NCI-H226 (cell line): ENCODE measurements at places on chromosomes 16 and 17.

DNA sequence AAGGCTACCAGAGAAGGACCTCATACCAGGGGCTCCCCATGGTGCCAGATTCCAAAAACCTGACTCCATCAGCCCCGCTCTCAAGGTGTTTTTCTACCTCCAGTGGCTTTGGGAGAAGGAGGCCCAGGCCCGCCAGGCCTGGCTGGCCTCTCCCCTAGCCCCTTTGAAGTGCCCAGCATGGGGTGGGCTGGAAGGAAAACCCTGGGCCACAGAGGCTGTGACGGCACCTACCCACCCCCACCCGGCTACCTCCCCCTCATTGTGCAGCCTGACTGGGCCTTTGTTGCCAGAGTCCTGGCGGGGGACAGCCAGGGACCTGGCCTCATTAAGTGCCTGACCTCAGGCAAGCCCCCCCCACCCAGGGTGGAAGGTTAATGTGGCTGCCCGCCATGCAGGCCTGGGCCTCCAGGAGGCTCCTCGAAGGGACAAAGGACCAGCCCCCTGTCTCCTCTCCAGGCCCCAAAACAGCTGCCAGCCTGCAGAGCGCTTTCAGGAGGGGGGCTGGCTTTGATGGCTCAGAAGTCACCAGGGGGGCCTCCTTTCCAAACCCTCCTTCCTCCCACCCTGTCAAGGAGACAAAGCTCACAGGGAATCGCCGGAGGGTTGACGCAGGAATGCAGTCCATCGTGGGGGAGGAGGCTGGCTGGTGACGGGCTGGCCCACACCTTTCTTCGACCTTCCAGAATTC is 159.4 kb downstream of the ZNF423 start:
- no peak for DNase-seq

DNA sequence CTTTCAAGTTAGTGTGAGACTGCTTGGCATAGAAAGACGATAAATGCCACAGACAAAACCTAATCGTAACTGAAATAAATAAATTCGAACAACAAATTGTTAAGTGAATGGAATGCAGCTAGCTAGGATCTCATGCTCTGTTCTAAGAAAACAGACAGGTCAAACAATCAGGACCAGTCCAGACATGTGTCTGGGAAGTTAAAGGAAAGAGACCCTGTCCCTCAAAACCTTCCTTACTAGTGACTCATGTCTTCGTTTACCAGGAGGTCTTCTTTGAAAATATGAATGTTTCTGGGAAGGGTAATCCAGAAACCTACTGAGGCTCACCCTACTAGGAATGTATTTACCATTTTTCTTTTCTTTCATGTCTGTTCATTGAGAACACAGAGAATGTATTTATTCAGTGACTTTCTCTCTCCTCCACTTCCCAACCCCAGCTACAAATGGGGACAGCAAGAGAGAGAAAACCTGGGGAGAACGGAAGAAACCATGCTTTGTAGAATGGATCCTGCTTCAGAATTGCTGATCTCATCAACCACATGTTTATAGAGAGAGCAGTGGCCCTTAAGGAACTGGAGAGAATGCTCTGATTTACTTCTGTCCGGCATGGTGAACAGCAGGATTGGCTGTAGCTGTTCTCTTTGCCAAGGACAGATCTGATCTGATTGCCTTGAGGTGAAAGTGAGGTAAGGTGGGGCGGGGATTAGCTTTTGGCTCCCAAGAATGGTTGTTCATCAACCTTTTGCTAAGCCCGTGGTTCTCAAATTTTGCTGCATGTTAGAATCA is 39.4 kb upstream of the DHX8 start:
- DNase-seq: no peak

DNA sequence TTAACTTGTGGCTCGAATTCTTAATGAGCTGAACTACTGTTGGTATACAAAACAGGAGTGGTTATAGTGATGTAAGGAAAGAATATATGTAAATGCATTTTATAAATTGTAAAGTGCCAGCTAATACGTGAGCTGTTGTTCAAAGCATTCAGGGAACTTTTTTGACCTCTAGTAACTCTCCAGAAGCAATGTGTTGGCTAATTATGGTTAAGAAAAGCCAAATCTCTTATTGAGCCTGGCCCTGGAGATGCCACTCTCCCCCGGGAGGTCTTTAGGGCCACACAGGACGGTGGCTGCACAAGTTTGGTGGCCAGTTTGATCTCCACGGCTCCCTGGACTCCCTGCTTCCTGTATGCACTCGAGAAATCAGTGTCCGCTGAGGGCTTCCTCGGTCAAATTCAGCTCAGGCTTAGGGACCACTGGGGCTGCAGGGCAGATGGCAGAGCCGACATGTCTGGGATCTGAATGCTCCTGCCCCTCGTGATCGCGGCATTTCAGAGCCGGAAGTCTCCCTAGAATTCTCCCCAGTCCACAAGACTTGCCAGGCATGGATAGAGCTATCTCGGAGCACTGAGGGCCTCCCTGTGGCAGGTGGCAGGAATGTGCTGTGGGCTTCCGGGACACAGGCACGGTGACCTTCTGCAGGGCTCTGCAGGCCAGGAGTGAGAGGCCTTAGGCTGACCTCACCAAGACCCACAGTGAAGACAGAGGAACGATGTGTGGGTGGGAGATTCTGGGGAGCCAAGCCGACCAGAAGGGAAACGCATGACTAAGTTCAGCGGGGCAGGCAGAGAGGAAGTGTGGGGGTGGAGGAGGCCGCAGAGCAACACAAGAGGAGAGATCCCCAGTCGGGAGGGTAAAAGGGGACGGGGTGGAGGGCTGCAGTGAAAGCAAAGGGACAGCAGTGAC is 18.6 kb upstream of the PITPNM3 start:
- peak; percentile 16 for DNase-seq

- no peak for DNase-seq
Observed at GRCh38 chr16:85139881-85140339, 27.6 kb upstream of the CIBAR2 start.

- DNase-seq: no peak
Observed at GRCh38 chr17:78272914-78273258, 41.5 kb downstream of the TMEM235 start.

DNA sequence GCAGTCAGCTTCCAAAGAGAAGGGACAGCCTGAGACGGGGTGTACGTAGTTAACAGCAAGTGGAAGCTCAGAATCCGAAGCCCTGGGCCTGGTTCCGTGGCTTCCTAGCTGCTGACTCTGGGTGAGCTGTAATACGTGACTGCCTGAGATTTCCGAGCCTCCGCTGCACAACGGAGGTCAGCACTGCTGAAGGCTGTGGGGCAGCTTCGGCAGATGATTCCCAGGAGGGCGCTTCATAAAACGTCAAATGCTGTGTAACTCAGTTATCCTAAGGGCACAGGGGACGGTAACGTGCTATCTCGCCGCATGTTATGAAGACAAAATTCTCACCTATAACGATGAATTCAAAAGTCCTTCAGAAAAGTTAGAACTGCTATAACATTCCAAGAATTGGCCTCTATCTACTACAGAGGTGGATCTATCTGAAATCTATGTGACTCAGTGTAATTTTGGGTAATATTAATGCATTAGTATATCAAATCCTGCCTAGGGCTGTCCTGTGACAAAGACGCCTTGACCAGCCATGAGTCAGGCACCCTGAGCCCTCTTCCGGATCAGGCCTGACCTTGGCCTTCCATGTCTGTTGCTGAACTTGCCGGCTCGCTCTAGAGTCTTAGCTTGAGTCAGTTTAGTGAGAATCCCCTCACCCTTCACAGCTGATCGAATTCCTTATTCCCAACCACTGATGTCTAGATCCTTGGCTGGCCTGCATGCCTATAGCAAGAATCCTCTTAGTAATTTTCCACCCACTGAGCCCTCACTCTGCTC is 43.5 kb downstream of the MARF1 start:
- DNase-seq: no peak

DNA sequence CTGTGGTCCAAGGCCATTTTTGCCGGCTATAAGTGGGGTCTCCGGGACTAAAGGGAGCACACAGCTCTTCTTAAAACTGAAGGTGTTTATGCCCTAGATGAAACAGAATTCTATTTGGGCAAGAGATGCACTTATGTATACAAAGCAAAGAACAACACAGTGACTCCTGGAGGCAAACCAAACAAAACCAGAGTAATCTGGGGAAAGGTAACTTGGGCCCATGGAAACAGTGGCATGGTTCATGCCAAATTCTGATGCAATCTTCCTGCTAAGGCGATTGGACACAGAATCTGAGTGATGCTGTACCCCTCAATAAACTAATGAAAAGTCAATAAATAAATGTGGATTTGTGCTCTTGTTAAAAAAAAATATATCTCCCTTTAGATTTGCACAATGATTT is 20.2 kb upstream of the SHISA9 start:
- DNase-seq: no peak

DNA sequence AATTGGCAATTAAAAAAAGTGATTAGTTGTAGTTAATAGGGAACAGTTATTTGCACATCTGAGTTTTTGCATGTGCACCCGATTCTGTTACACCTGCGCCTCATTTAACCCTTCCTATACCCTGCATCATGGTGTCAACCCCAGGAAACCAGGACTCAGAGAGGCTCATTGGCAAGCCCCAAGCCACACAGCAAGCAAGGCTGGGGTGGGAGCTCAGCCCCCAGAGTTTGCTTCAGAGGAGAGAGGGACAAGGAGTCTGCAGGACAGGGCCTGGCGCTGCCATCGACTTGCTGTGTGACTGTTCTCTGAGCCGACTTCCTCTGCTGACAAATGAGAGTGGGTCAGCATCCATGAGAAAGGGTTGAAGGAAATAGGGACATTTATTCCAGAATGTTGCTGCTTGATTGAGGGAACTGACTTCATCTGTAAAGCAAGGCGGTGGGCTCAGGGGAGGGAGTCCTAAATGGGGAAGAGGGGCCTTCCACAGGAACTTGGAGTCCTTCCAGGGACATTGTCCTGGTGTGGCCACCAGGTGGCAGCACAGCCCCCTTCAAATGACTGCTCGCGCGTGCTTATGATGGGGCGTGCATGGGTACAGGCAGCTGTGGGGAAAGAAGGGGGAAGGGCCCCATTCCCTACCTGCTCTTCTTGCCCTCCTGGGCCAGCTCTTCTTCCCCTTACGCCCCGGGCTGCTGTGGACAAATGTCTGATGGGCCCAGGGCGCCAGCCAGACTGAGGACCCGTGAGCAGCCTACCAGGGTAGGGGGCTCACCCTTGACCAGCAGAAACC is 51.6 kb downstream of the NT5M start:
- peak; percentile 47 for DNase-seq

GRCh38 chr16:83700918-83701317 is 106.9 kb upstream of the HSBP1 start:
- DNase-seq: no peak

GRCh38 chr17:20920815-20921199 is 122.0 kb downstream of the USP22 start:
- DNase-seq: no peak

GRCh38 chr17:57504208-57504607 is 240.9 kb downstream of the CCDC182 start:
- no peak for DNase-seq

DNA sequence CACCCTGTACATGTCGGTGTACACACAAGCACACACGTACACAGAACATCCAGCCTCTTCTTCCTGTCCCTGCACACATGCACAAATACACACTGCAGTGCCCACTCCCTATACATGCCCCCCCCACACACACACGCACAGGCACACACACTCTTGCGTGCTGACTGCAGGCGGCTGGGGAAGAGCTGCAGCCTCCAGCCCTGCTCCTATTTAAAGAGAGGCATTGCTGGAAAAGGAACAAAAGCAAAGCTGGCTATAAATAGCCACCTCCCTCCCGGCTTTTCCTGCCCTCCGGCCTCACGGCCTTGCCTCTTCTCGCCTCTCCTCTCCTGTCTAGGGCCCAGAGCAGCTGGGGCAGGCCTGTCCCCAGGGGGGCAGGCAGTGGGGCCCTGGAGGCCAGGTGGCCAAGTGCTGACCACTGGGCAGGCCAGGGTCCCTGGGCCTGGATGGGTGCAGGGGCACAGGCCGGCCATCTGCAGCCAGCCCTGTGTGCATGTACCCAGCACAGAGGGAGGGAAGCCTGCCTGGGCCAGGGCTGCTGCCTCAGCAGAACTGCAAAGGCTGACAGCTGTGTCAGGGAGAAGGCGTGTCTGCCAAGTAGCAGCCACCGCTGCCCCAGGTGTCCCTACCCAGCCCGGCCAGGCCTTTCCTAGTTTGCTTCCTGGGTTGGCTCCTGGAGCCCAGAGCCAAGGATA is 25.4 kb downstream of the RTN4RL1 start:
- DNase-seq: no peak

- DNase-seq: no peak
Observed at GRCh38 chr17:8557176-8557806, 73.2 kb downstream of the MYH10 start.

DNA sequence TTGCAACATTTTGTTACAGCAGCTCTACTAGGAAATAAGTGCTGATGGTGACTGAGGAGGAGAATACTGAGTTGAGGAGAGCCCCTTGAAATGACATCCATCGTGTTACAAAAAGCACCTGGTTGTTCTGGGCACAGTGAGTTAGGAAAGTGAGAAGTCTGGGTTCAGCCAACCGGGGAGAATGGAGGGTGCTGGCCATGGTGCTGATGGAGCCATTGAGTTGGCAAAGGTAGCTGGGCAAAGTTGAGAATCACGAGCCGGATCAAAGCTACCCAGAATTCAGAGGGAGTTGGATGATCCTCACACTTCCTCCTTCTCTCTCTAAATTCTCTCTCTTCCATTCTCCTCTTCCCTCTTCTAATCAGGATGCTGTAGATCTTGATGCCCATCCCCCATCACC is 35.0 kb upstream of the ASIC2 start:
- no peak for DNase-seq
